EH (cell line): ENCODE measurements at places on chromosomes 13 and 19.

DNA sequence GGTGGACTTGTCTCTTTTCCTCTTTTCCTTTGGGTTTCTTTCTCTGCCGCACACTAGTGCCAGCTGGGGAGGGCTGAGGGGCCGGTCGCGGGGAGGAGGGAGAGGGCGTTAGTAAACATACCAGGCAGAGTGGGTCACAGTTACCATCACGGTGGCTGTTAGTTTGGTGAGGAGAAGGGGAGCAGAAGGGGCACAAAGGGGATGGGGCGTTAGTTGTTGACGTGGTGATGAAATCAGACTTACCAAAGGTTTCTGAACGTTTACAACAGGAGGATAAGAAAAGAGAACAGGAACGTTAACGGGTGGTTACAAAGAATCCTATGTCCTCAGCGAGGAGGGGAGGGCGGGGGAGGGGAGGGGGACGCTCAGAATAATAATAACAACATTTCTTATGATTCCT is 77.9 kb downstream of the PTPRS start:
- no peak for DNase-seq

- no peak for DNase-seq
Measured at GRCh38 chr13:94602467-94602866, 810 bp downstream of the GPR180 start.

GRCh38 chr19:41411968-41412265 is 14.3 kb downstream of the BCKDHA start:
- DNase-seq = no peak

DNA sequence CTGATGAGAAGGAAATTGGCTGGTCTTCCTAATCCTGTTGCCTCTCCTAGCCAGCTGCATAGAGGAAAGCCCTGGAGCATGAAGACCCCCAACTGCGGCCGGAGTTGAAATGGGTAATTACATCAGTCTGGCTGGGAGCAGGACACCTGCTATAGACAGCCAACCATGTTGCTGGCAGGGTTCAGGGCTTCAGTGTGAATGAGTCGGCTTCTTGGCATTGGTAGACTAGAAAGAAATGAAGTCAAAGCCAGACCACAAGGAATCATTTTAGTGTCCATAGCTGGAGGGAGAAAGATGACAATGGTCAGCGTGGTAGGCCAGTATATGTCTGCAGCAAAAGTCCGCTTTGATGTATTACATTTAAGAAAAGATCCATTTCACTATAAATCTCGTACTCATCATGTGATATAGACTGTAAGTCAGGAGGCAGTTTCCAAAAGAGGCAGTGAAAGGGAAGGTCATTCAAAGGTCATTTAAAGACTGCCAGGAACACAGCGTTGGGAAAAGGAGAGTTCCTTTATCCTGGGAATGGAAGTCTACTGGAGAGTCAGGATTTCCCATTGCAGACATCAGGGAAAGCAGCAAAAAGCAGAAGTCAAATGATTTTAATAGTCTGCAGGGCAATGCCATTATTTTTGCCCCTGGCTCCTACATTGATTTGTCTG is 262.7 kb downstream of the DNAJC15 start:
- peak; percentile 73 for DNase-seq

GRCh38 chr19:33721735-33722297 is 74.9 kb upstream of the KCTD15 start:
- no peak for DNase-seq

DNA sequence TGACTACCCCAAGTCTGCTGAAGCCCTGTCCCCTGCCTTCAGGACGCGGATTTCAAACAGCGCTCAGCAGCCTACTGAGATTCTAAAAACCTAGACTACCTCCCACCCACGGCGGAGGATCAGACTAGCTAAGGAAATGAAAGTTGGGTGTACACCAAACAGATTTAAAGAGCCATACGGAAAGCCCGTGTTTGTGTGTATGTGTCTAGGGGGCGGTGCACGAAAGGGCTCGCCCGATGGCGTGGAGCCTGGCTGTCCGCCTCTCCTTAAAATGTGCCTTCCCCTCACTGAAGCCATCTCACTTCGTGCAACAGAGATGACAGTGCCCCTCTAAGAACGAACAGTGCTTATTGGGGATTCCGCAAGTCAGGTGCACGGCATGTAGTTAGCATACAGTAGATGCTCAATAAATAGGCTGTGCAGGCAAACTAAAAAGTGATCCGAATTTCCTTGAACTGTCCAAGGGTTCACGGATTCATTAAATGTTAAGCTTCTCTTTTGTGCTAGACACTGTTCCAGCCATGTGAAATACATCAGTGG is 639 bp downstream of the LENG1 start:
- DNase-seq = peak; percentile 34

DNA sequence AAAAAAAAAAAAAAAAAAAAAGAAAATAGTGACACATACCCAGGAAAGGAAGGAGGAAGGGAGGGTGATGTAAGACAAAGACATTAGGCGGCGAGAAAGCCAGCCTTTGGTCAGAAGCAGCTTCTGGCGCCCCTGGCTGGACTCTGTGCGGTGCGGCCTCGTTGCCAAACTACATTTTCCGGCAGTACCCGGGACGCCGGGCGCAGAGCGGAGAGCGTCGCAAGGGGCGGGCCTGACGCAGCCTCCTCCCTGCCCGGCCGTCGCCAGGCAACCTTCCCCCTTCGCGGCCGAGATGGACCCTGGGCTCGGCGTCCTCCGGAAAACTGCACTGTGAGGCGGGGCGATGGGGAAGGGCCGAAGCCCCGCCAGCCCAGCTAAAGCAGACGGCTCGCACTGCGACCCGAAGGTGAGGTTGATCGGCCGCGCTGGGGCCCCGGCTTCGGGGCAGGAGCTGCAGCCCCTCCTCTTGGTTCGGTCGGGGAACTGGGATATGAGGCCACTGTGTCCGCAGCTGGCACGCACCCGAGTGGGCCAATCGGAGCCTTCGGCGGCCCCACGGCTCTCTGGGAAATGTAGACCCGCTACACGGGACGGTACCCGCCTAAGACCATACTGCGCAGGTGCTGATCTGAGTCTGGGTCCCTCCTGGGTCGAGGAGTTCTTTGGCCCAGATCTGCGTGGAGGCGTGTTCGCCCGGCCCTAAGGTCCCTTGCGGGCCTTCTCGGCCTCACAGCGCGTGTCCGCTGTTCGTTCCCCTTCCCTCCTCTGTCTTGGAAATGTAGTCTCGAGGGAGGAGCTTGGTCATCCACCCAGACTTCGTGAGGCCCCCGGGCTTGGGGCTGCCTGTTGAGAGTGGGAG is 2.3 kb upstream of the MZF1 start:
- peak; percentile 92 for DNase-seq

DNA sequence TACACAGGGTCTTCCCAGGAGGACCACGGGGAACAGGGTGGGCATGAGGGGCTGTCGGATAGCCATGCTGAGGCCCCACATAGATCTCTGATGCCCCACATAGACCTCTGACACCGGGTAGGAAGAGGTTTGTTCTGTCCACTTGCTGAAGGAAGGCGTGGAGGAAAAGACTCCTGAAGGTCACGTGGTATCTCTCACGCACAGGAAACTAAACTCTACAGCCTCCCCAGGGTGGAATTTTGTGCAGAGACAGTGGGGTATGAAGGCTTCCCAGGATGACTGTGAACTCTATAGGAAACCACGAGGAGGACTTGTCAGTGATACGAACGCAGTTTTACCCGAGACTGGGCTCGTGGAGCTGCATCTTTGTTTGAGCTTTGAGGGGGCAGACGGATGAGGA is 2.8 kb downstream of the EVI5L start:
- DNase-seq = peak; percentile 70

DNA sequence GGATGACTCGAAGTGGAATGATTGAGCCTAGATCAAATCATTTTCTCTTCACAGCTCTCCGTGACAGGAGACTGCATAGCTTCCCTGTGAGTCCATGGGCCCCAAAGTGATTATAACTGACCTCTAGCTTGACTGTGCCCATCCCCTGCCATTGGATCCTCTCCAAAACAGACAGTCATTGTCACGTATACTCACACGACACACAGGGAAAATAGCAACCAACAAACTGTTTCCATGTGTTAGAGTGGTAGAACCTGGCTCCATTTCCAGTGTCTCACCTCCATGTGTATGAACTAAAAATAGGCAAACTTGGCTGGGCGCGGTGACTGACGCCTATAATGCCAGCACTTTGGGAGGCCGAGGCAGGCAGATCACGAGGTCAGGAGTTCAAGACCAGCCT is 48.8 kb upstream of the NPAS1 start:
- peak; percentile 100 for DNase-seq

DNA sequence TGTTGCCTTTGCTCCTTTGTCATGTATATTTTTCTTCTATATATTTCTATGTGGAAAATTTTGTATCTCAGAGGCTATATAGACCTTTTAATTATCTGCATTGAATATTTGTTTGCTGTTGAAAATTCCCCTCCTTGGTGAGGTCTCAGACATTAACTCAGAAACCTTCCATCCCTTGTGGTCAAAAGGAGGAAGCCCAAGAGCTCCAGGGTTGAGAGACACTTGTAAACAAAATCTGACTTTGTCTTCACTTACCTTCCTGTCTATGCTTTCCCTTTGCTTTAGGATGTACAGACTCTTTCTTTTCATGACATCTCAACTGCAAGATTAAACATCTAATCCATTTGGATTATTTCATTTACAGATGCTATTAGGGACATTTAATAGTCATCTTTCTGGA is 157.5 kb downstream of the PCDH20 start:
- no peak for DNase-seq

DNA sequence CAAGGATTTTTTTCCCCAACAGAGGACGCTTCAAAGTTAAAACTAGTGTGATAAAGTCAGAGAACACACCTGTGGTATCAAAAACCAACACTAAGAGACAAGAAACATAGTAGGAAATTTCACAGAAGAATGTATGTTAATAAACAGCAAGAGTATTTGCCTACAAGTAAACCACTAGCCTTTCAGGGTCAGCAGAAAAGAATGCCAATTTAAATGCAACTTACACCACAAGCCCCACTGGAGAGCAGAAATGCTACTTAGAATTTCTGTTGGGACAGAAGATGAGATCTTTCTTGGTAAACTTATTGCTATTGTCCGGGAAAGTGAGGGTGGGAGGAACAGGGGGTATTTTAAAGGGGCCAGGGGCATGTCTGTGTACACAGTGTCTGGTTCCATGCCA is 68.6 kb downstream of the STK24 start:
- DNase-seq = peak; percentile 83

GRCh38 chr13:32537580-32538142 is 934 bp downstream of the N4BP2L2 start:
- no peak for DNase-seq

GRCh38 chr13:24540236-24541126 is 27.9 kb upstream of the PARP4 start:
- DNase-seq = no peak

DNA sequence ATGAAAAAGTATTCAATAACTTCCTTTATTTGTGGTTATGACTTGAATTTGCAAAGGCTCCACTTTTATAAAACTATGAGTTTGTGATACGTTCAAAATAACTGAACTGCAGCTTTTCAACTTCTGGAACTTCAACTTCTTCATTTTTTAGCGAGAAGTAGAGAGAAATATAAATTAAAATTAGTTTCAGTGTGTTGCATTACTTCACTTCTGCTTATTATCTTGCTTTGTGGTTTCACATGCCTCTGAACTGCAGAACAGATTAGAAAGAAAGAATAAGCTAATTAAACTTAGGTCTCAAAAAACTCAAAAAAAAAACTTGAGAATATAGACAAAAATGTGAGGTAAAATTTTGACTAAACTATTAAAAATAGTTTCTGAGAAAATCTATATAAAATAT is 1073.4 kb downstream of the PCDH17 start:
- DNase-seq = no peak

DNA sequence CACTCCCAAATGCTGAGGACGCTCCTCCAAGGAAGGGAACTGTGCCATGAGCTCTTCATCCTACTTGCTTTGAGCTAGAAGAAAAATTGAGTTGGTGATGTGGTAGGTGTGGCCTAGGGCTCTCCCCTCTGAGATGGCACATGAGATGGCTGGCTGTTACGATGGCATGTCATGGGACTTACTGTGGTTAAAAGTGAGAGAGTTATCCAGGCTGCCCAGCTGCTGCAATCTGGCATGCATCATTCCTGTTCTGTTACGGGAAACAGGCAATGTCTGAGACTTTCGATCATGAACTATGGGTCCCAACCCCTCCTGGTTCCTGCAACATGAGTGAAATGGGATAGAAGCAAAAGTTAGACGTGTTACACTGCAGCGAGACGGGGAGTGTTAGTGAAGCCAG is 93.3 kb upstream of the SLC15A1 start:
- no peak for DNase-seq

- DNase-seq = no peak
Measured at GRCh38 chr13:55106509-55106908, 2034.2 kb upstream of the PRR20A start.

DNA sequence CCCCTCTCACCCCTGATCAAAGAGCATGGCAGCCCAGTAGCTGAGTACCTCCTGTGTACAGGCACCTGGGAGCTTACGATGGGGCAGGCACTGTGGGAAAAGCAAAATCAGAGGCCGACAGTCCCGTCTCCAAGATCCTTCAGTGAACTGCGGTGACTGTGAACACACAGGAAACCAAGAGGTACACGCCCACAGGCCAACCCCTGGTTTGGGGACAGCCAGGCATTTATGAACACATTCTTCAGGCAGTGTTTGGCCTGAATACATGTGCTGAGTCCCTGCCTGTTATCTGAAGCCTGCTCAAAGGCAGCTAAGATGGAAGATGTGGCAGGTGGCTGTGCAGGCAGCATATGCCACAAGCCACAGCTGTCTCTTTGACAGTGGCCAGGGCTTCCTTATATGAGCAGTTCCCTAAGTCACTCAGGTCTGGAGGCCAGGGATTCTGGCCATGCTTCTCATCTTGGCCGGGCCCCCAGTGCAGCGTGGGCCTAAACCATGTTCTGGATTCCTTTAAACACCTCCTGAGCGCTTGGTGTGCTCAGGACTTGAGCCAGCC is 123.6 kb downstream of the UQCRFS1 start:
- DNase-seq = no peak

GRCh38 chr13:114120591-114121011 is 11.8 kb downstream of the RASA3 start:
- DNase-seq = no peak

GRCh38 chr19:58052256-58052655 is 6.8 kb upstream of the ZNF135 start:
- DNase-seq = no peak

- DNase-seq = no peak
Measured at GRCh38 chr13:43473437-43473836, 313.3 kb downstream of the ENOX1 start.

DNA sequence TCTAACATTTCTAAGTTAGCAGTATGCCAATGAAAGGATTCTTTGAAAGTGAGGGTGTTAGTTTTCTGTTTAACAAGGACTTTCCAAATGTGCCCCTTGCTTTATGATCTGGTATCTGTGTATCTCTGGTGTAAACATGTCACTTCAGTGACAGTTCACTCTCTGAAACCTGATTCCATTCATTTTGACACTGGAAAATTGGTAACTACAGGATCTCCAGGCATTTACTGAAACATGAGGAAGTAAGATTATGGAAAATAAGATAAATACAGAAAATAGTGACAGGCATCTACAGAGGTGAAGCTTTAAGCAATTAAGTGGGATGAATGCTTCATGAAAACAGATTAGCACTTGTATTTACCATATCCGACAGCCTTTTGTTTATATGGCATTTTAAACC is 101.6 kb upstream of the MYO16 start:
- DNase-seq = no peak

GRCh38 chr13:60220072-60220471 is 56.3 kb upstream of the DIAPH3 start:
- no peak for DNase-seq
